ENCODE measurements at places on chromosomes 3 and 15.

- DNase-seq = no peak
These were observed 36.3 kb upstream of the MYH15 start for GRCh38 chr3:108546692-108547091.

GRCh38 chr3:177615015-177615414, 417.7 kb upstream of the TBL1XR1 start:
- peak; percentile 98 for DNase-seq

DNA sequence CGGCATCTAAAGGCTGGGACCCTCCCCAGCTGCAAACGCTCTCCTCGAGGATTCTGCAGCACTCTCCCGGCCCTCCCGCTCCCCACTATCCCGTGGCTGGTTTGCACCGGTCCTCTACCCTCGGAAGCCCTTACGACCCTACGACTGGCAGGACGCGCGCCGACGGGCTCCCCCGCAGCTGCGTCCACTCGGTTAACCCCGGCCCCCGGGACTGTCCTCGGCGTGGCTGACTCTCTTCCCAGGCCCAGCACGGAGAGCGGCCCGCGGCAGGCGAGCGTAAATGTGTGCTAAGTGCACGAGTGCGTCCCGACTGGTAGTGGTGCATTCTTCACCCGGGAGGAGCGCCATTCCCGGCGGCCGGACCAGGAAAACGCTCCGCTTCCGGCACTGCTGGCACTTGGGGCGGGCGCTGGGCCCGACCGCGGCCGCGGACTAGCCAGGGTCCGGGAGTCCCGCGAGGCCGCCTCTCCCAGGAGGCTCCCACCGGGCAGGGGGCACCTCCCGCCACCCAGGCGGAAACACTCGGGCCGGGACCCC, 508 bp downstream of the GORASP1 start:
- DNase-seq = no peak

DNA sequence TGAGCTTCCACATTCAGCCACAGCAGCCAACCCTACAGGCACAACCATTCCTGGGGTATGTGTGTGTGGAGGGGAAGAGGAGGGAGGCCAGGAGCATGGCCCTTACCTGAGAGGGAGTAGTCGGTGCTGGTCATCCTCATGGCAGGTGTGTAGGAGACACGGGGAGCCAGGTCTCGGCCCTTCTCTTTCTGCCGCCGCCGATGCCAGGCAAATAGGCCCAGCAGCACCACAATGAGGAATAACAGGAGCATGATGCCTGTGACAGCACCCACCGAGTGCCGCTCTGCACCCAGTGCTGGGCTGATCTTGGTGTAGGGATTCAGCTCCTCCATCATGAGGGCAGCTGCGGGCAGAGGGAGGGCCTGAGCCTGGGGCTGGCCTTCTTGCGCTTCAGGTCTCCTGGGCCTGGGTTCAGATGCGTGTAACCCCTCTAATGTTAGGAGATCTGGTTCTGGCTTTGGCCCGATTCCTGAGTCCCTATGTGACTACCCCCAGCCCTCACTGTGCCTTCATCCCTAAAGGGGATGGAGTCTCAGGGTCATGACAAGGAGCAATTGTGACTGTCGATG, 44.4 kb downstream of the RAB11A start:
- DNase-seq = no peak

DNA sequence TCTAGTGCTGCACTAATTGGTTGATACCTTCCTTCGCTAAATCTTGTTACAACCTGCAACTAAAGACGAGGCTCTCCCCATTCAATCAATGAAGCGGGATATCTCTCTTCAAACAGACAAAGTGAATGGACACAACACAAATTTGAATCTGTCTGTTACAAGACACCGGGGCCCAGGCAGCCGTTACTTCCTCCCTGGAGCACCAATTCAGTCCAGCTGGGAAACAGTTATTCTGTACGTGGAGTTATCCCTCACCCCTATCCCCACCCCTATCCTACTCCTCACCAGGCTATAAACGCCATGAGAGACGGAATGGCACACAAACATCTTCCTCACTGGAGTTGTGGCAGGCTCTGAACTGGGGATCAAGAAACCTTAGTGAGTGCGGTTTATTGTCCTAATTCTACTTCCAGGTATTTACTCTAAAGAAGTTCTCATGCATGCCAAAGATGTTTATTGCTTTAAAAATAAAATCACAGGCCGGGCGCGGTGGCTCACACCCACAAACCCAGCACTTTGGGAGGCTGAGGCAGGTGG, 181.8 kb downstream of the FOXP1 start:
- no peak for DNase-seq

DNA sequence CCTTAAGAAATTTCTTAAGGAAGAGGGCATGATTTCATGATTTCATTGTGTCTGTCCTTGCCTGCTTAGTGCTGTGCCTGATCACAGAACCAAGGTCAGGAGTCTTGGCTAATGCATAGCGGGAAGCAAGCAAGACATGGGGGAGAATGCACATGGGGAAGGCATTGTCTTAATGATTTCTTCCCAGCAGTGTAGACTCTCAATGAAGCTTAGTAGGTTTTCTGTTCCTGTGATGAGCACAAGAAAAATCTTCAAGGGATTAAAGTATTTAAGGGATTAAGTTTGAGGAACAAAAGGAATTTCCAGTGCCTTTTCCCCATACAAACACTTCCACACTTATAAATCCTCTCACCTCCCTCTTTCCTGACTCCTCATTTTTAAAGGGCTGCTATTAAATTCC, 46.9 kb upstream of the SEMA6D start:
- no peak for DNase-seq

DNA sequence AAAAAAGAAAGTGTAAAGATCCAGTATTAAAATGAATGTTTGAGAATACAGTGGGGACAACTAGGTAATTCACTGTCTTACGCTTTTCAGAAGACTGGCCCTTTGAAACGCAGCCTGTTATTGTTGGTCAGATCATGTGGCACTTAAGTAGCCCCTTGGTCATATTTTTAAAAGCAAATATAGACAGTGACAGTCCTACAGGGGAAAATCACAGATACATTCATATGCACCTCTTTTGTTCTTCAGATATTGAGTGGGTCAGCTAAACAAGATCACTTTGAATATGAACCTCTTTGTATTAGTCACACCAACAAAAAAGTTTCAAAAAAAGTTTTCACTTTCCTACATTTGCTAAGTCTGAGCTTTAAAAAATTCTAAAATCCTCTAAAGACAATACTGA, 36.0 kb downstream of the TIGIT start:
- no peak for DNase-seq

DNA sequence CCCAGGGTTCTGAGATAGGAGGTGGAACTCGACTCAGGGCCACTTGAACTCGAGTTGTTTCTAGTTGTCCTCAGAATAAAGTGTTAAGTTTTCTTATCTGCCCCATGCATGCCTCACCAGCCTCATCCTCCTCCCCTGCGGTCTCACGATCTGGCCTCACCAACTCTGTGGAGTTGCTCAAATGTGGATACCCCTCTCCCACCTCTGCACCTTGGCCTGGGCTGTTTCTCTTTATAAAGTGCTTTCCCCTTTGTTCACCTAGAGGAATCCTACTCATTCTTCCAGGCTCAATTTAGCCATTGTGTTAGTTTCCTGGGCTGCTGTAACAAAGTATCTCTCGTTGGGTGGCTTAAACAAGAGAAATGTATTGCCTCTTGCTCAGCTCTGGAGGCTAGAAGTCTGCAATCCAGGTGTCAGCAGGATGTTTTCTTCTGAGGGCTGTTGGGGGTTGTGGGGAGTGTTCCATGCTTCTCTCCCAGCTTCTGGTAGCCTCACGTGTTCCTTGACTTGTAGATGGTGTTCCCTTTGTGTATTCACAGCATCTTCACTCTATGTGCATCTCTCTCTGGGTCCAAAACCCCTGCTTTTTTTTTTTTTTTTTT, 100.7 kb downstream of the MEX3B start:
- no peak for DNase-seq

GRCh38 chr3:28376424-28376823, 27.8 kb upstream of the AZI2 start:
- DNase-seq = no peak

GRCh38 chr15:98154863-98155262, 194.4 kb downstream of the ARRDC4 start:
- DNase-seq = no peak

GRCh38 chr3:59273976-59274375, 224.2 kb upstream of the CFAP20DC start:
- DNase-seq = no peak

DNA sequence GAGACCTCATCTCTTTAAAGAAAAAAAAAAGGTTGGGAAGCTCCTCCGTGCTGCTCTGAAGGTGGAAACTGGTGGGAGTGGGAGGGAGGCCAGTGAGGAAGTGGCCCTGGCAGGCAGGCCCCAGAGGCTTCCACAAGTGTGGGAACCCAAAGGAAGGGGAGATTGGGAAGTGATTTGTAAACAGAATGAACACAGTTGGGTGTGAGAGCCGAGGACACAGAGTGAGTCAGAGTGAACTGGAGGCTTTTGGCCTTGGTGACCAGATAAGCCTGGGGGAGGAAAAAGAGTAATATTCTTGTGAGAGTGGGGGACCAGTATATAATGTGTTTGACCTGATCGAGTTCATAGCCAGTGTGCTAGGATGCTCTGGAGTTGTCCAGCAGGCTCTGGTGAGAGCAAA, 23.0 kb downstream of the MKRN2 start:
- DNase-seq = no peak

DNA sequence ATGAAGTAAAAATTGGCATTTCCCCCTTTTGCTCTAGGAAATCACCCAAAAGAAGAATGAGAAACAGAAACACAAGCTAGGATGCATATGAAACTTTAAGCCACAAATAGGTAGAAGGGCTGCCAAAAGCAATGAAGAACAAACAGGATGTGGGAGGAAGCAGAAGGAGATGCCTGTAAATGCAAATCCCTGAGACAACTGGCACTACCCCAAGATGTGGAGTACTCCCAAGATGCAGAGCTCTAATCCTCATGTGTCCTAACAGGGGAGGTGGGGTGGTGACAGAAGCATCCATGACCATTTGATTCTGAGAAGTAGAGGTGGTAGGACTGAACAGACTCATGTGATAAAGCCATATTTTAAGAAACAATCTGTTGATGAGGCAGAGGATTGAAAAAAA, 31.9 kb upstream of the ZNF280D start:
- DNase-seq = no peak

GRCh38 chr15:28876131-28876844, 9.5 kb upstream of the APBA2 start:
- DNase-seq = no peak

- DNase-seq = peak; percentile 22
These were observed 10.7 kb downstream of the IGF1R start for GRCh38 chr15:98658831-98659699.

DNA sequence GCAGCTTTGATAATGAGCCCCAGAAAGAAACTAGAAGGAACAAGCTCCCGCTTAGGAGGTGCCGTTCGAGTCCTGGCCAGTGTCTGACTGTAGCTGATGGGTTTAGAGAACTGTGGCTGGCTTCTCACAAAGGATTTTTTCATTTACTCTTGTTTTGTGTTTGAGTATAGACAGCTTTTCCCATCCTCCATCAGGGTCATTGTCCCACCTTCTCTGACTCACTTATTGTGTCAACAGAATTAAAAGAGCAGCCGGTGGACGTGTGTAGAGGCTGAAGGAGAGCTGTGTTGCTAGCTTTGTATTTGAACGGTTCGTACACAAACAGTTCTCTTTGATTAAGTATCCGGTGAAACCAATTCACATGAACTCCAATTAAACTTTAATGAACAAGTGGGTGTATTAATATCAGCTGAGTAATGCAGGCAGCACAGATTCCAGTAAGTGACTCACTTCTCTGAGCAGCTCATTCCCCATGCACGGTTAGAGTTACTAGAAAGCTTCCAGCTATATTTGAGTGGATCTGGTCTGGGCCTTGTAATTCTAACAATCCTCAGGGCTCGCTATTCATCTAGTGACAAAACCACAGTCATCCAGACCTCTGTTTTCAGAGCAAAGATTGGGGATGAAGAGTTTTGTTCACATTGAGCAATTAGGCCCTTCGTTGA, 141.0 kb downstream of the LPP start:
- DNase-seq = peak; percentile 79

DNA sequence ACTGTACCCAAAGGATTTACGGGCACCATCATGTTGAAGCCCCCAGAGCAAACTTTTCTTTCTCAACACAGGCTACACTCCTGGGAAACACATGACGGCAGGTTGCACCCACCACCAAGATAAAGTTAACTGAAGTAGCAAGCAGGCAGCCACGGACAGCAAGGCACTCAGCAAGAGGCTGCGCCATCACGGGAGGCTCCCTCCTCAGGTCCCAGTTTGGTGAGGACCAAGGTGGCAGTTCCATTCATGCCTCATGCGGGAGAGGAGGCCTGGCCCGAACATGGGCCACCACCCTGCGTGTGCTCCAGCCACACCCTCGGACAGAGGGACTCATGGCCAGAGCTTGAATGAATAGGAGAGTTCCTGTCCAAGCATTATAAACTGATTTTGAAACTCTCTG, 6.8 kb downstream of the ADCY5 start:
- no peak for DNase-seq

DNA sequence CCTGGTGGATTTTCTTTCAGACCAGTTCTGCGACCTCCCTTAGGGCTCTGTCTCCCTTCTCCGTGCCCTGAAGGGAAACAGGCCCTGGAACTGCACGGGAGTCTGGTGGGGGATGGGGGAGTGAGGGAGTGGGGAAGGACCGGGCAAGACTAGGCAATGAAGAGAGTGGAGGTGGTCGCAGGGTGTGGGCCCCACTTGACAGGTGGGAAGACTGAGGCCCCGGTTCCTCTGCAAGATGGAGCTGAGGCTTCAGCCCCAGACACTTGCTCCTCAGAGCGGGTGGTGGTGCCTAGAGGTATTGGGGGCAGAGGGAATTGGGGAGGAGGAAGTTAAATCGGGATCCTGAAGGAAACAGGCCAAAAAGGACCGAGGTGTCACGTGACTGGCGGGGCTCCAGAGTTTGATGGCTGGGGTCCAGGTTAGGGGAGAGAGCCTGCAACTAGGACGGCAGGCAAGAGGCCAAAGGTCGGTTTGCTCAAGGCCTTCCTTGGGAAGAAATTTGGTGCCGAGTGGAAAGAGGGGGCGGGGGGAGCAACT, 597 bp upstream of the CAMK1 start:
- no peak for DNase-seq

DNA sequence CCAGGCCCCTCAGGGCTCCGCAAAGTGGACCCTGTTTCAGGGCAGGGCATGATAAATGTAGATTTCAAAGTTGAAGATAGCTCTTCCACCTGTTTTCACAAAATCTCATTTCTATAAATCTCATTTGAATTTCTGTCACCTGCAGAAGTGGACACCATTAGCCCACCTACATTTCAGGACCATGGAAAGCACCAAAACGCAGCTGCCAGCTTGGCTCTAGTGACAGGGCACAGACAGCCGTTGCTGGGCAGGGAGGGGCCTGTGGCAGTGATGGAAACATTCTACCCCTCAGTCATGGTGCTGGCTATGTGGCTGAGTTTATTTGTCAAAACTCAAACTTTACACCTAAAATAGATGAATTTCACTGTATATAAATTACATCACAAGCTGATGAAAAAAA, 40.4 kb downstream of the PRR23E start:
- DNase-seq = no peak
